Thyroid gland (tissue), 4 donors: ENCODE measurements at places on chromosomes 2 and 18.

- DNase-seq, result no peak
Observed at GRCh38 chr2:60821587-60822302, 59.6 kb upstream of the REL start.

- DNase-seq, result no peak
Observed at GRCh38 chr18:58325494-58325893, 281.5 kb downstream of the NEDD4L start.

- no peak for DNase-seq
Observed at GRCh38 chr2:79620679-79621078, 107.8 kb downstream of the CTNNA2 start.

GRCh38 chr2:136383167-136383566 lies 265.2 kb upstream of the CXCR4 start:
- DNase-seq, result no peak

DNA sequence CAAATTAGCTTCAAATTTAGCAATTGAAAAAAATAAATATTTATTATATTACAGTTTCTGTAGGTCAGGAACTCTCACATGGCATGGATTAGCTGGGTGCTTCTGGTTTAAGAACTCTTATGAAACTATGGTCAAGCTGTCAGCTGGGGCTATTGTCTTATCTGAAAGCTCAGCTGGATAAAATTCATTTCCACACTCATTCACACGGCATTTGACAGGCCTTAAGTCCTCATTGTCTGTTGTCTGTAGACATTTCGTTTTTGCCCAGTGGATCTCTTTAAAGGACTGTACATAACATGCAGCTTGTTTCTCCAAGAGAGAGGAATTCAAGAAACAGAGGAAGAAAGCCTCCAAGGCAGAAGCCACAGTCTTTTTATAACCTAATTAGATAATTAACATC lies 1556.8 kb upstream of the SLC39A10 start:
- no peak for DNase-seq

GRCh38 chr2:231138699-231139098 lies 13.9 kb upstream of the HTR2B start:
- DNase-seq, result no peak

- no peak for DNase-seq
Observed at GRCh38 chr18:2536493-2536892, 34.8 kb downstream of the METTL4 start.

- no peak for DNase-seq
Observed at GRCh38 chr2:188898261-188898660, 75.9 kb upstream of the COL3A1 start.

DNA sequence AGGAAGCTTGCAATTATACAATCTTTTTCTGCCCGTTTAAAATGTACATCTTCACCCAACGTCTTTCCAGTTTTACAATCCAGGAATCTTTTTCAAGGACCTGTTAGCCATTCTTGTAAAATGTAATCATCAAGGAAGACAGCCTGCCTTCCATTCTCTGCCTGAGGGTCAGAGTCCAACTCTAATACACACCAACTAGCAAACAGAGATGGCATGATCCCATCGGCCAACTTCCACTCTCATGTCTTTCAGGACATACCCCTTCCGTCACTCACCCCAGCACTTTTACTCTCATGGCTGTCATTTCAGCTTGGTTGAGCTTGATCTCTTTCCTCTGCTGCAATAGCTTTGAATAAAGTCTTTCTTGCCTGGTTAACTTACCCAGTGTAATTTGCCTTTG lies 172.5 kb upstream of the NETO1 start:
- no peak for DNase-seq

- DNase-seq, result no peak
Observed at GRCh38 chr2:218020966-218021535, 18.3 kb upstream of the TNS1 start.

DNA sequence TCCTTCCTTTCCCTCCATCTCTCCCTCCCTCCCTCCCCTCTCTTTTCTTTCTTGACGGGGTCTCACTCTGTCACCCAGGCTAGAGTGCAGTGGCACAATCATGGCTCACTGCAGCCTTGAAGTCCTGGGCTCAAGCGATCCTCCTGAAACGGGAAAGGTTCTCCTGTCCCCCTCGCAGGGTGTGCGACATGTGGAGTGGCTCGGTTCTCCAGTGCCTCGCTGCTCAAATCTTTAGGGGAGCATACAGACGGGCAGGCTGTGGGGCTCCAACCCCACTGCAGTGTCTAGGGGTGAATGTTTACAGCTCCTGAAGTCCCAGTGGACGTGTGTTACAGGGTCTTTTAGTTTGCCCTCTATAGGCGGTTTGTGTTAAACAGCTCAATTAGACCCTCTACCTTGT lies 74.0 kb downstream of the MEX3C start:
- no peak for DNase-seq

GRCh38 chr2:27249159-27249890 lies 13.5 kb downstream of the SLC30A3 start:
- no peak for DNase-seq

- peak; percentile 47 for DNase-seq
Observed at GRCh38 chr2:20381457-20381856, 30.8 kb upstream of the PUM2 start.

- DNase-seq, result peak; percentile 29
Observed at GRCh38 chr2:237600205-237600846, 9.8 kb upstream of the RAB17 start.

- DNase-seq, result peak; percentile 34
Observed at GRCh38 chr2:151410485-151410834, 758 bp downstream of the RIF1 start.

GRCh38 chr2:43088143-43089073 lies 138.0 kb downstream of the ZFP36L2 start:
- DNase-seq, result no peak

DNA sequence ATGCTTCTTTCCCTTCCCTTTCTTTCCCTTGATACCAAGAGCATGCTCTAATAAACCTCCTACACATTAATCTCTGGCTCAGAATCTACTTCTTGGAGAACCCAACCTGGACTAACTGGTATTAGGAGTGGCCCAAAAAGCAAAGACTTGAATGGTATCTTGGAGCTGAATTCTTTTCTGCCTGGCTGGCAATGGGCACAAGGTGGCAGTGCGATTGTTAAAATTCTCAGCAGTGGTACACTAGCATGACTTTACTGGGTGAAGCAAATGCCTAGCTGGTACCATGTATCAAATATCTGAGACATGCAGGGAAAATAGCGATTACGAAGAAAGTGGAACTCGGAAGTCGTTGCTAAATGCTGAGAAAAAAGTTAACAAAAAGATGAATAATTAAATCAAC lies 376.1 kb downstream of the XIRP2 start:
- no peak for DNase-seq
